ENCODE measurements at places on chromosomes 2 and 18.

GRCh38 chr2:149827585-149828126 is 240.1 kb upstream of the MMADHC start:
- DNase-seq, result no peak

- no peak for DNase-seq
Measured at GRCh38 chr2:34849827-34850226, 1250.7 kb upstream of the FAM98A start.

DNA sequence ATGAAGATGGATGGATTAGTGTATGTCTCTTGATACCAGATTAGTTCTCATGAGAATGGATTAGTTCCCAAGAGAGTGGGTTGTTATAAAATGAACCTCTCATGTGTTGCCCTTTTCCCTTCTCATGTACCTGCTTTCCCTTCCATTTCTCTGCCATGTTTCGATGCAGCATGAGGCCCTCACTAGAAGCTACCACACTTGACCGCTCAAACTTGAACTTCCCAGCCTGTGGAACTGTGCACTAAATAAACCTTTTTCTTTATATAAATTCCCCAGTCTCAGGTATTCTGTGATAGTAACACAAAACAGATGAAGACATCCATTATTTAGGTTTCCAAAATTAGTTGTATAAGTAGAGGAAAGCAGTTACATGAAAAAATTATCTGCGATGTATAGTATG is 73.5 kb downstream of the BABAM2 start:
- DNase-seq, result no peak

- peak; percentile 79 for DNase-seq
Measured at GRCh38 chr2:206915121-206915520, 24.2 kb upstream of the CPO start.

GRCh38 chr2:238929242-238930081 is 81.6 kb downstream of the TWIST2 start:
- DNase-seq, result peak; percentile 68

DNA sequence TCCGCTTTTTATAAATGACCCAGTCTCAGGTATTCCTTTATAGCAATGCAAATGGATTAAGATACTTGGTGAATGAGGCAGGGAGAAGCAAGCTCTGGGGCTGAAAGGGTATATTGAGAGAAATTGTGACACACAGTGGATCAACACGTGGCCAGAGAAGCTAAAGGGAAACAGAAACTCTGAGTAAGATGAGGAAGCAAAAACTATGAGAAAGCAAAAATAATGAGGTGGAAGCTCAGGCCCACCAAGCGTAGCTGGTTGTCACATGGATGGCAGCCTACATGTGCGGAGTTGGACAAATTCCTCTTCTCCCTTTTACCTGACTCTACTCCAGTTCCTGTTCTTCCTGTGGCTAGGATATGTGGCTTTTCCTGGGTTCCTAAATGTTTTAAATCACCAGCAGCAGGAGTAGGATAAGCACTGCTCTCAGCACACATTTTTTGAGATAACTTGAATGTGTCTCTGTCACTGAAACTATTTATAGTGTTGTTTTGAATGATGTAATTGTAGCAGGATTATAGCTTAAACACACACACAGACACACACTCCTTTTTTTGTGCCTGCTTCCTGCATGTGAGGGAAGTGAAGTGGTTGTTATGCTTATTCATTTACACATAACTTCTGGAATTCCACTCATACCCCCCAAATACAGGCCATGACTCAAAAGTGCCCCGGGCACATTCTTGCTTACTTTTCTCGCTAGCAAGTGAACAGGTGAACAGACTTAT is 30.1 kb upstream of the EPC2 start:
- peak; percentile 33 for DNase-seq

DNA sequence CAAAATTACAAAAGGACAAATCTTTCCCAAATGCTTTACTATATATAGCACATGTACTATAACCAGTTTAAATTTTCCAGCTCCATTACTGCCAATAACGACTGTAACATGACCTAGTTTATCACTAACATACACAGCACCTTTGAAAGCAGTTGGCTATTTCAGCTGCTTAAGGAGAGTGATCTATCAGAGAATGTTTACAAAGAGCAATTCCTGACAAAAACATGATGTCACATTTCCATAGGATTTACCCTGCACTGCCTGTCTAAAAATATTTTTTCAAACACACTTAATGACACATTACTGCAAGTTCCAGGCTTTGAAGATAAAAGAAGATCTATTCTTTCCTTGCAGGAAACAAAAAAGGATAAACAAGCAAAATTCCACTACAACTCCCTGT is 40.6 kb downstream of the ZNF516 start:
- DNase-seq, result no peak

GRCh38 chr18:79897940-79898625 is 53.4 kb downstream of the SLC66A2 start:
- no peak for DNase-seq

DNA sequence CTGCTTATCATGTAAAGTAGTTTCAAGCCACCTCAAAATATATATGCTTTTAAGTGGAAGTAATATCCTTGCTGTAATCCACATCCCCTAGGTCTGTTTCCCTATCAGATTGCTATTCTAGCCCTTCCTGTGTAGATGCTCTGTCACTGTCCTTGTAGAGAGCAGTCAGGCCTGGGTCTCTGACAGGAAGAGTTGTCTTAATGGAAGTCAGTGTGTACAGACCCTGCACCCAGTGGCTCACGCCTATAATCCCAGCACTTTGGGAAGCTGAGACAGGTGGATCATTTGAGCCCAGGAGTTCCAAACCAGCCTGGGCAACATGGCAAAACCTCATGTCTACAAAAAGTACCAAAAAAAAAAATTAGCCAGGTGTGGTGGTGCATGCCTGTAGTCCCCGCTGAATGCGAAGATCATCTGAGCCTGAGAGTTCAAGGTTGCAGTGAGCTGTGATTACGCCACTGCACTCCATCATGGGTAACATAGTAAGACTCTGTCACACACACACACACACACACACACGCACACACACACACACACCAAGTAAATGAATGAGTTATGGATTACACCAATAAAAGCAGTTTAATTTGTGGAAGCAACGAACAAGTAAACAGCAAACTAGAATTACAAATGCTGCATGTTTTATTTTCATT is 70.2 kb upstream of the DSC1 start:
- no peak for DNase-seq

DNA sequence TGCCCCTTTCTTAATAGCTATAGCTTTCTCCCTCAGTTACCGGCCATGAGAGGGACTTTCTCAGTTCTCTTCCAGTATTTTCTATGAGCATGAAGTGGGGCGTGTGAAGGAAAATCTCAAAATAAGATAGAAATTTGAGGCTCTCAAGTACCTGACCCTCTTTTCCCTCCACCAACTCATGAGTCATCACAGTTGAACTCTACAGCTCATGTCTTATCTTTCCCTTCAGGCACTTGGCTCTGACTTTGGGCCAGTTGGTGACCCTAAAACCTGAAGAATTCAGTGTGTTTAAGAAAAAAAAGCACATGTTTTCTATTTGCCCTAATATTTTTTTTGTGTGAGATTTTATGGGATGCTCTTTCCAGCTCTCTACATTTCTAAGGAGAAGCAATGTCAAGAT is 896.7 kb upstream of the ZEB2 start:
- no peak for DNase-seq

- DNase-seq, result peak; percentile 15
Measured at GRCh38 chr2:192195548-192196418, 1.1 kb upstream of the TMEFF2 start.

- DNase-seq, result no peak
Measured at GRCh38 chr2:127465258-127465657, 47.0 kb downstream of the PROC start.

Measured in AG10803 (cell line).